ENCODE measurements at places on chromosomes 5 and 9. TPM values are rescaled to one million over a fixed set of nuclear protein-coding genes. Genes with fewer than 3 reads are reported as not detected.

GRCh38 chr9:88388886-88389605 lies 802 bp downstream of the SPIN1 start:
- DNase-seq: no peak
- peaks cover 59% of the 10 kb centered on the region for H3K4me1 ChIP-seq
- peak overlapping the region; percentile 86 for H3K4me3 ChIP-seq
- H3K27me3 ChIP-seq: no peaks in the 10 kb centered on the region

GRCh38 chr9:10873999-10874398 lies 261.2 kb upstream of the PTPRD start:
- H3K4me3 ChIP-seq: no peak overlapping the region
- H3K27ac ChIP-seq: no peak overlapping the region
- H3K4me1 ChIP-seq: peaks cover 4% of the 10 kb centered on the region

DNA sequence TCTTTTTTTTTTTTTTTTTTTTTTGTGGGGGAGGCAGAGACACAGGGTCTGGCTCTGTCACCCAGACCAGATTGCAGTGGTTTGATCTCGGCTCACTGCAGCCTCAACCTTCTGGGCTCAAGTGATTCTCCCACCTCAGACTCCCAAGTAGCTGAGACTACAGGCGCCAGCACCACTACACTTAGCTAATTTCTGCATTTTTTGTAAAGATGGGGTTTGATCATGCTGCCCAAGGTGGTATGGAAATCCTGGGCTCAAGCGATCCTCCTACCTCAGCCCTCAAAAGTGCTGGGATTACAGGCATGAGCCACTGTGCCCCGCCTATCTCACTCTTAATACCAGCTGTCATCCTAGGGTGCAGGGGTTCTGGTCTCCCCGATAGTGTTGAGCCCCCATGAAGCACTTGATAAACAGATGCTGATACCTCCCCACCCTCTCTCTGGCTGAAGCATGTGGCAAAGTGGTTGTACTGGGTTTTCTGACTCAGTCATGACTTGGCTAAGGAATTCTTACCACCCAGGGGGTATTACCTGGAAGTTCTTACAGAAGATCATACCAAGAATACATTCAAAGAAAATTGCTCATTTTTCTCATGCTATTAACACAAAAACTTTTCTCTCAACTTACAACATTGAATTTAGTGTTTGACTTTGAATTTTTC lies 110.2 kb upstream of the DAPK1 start:
- H3K27ac ChIP-seq: no peak overlapping the region
- H3K4me3 ChIP-seq: no peak overlapping the region
- peaks cover 67% of the 10 kb centered on the region for H3K4me1 ChIP-seq
- H3K36me3 ChIP-seq: no peaks in the 10 kb centered on the region

DNA sequence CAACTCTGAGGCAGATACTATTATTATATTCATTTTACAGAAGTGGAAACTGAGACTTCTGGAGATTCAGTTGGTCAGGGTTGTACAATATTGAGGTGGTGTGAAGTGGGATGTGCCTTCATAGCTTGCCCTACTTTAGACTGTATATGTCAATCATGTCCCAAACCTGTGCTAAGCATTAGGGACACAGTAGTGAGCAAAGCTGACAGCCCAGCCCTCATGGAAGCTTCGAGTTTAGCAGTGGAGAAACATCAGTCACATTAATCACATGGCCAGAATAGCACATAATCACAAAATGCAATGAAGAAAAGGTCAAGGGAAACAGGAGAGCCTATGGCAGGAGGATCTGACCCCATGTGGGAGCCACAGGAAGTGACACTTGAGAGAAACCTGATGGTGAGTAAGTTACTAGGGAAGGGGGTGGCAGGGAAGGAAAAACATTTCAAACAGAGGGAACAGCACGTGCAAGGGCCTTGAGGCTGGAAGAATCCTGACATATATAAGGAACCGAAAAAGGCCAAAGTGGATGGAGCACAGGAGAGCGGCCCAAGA lies 20.5 kb upstream of the RALGPS1 start:
- no peaks in the 10 kb centered on the region for H3K27me3 ChIP-seq
- no peak overlapping the region for H3K27ac ChIP-seq
- peaks cover 1% of the 10 kb centered on the region for H3K36me3 ChIP-seq
- DNase-seq: no peak
- H3K4me1 ChIP-seq: no peaks in the 10 kb centered on the region

- DNase-seq: no peak
- no peaks in the 10 kb centered on the region for H3K4me1 ChIP-seq
- H3K27me3 ChIP-seq: no peaks in the 10 kb centered on the region
Measured at GRCh38 chr5:149902177-149902576, 42.4 kb downstream of the PDE6A start.

- H3K4me3 ChIP-seq: no peak overlapping the region
- H3K36me3 ChIP-seq: peaks cover 10% of the 10 kb centered on the region
- H3K27ac ChIP-seq: no peak overlapping the region
- no peak for DNase-seq
Measured at GRCh38 chr5:32803656-32804055, 92.5 kb downstream of the NPR3 start.

DNA sequence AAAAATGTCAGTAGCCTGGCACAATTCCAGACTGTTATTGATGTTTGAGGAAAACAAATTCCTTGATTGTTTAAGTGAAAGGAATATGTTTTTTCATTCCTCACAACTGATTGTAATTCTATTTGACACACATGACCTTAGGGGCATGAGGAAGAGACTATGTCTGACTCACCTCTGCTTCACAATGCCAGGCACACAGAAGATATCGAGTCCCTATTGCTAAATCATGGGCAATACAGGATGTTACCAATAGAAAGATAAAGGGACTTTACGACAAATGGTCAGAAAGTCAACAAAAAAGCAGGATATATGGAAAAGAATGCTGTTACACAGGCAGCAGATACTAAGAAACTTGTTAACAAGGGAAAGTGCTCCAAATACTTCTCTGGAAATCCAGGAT lies 1903.5 kb downstream of the EFNA5 start:
- H3K27me3 ChIP-seq: no peaks in the 10 kb centered on the region
- no peak for DNase-seq
- no peaks in the 10 kb centered on the region for H3K4me1 ChIP-seq
- H3K4me3 ChIP-seq: no peak overlapping the region

DNA sequence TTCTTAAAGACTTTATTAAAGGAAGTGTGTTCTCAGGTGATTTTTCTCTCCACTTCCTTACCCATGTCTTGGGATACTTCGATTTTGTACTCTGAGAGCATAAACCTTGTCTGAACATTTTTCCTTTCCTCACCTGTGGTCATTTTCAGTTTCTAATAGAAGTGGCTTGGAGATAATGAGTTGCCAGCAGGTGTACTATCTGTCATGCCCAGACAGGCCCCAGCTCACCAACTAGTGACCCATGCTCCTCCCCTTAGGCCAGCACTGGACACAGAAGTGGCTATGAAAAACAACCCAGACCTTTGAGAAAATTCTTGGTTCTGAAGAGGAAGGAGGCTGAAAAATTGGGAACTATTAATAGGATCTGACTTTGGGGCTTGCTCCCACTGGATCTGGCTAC lies 49.2 kb upstream of the SMIM32 start:
- DNase-seq: no peak
- H3K27ac ChIP-seq: no peak overlapping the region
- H3K4me1 ChIP-seq: no peaks in the 10 kb centered on the region
- peaks cover 75% of the 10 kb centered on the region for H3K27me3 ChIP-seq
- H3K36me3 ChIP-seq: peaks cover 1% of the 10 kb centered on the region
- H3K4me3 ChIP-seq: no peak overlapping the region

DNA sequence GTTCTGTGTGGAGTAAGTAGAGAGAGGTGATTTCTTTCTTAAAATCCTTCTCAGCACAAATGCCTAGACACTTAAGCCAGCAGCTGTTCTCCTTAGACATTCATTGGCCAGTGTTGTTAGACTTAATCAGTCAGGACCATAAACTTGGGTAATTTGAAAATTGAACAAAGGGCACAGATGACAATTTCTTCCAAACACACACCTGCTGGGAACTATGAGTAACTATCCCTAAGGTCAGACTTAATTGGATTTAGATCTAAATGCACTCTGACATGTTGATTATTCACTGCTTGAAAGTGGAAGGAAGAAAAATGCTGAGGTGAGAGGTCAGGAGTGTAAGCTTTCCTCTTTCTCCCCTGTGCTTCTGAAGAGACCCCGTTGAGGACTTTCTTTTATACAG lies 1083.7 kb upstream of the DMAC1 start:
- no peak overlapping the region for H3K27ac ChIP-seq
- DNase-seq: no peak
- H3K27me3 ChIP-seq: peaks cover 7% of the 10 kb centered on the region
- H3K4me1 ChIP-seq: no peaks in the 10 kb centered on the region

- H3K27me3 ChIP-seq: no peaks in the 10 kb centered on the region
- no peaks in the 10 kb centered on the region for H3K36me3 ChIP-seq
- H3K4me1 ChIP-seq: peaks cover 29% of the 10 kb centered on the region
- no peak for DNase-seq
- no peak overlapping the region for H3K27ac ChIP-seq
Measured at GRCh38 chr5:126855266-126855665, 78.3 kb downstream of the LMNB1 start.

DNA sequence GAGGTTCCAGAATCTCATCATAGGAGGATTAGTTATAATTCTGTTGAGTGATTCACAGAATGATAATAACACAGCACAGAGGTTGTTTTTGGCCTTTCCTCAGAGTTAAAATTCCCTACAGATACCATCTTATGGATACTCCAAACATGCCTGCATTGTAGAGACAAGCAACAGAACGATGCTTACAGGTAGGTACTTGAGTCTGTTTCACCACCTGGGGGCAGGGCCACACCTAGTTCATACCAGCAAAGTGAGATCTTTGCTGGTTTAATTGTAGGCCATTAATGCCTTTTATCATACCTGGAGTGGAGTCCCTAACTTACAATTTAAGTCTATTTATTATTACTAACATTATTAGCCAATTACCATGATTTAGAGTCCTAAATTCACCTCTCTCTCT lies 416.5 kb upstream of the TLE4 start:
- no peaks in the 10 kb centered on the region for H3K27me3 ChIP-seq
- H3K27ac ChIP-seq: no peak overlapping the region
- H3K4me3 ChIP-seq: no peak overlapping the region
- no peaks in the 10 kb centered on the region for H3K4me1 ChIP-seq

DNA sequence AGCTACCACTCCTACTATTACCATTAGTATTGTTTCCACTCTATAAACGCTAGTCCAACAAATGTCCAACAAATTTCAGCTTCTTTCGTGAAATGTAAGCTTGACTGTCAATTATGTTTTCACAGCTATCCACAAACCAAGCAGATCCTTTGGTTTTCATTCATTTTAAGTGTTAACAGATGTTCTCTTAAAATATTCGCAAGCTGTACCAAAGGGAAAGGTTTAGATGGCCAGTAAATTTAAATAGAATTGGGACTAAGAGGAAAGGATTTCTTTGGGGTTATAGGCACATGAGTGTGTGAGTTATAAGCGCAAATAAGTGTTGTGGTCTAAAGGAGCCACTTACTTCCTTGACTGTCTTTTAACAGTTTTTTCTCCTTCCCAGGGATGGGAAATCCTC lies 136.8 kb upstream of the ADRA1B start:
- H3K27ac ChIP-seq: no peak overlapping the region
- no peak overlapping the region for H3K4me3 ChIP-seq
- H3K27me3 ChIP-seq: no peaks in the 10 kb centered on the region
- peaks cover 49% of the 10 kb centered on the region for H3K4me1 ChIP-seq
- DNase-seq: no peak
- H3K36me3 ChIP-seq: no peaks in the 10 kb centered on the region

DNA sequence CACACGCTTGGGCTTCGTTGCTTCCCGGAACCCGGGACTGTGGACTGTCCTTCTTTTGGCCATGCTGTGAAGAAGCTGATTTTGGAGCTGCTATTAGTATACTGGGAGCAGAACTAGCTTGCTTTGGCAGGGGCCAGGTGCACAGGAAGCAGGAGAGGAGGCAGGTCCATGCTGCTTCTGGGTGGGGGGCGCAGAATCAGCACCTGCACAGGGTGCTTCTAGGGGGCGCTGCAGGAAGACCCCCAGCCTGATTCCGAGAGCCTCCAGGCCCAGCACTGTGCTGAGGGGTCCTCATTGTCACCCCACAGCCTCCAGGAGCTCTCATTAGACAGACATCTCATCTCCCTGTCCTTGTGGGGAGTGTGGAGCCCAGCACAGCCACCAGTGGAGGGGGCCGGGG lies 252.6 kb upstream of the IRX4 start:
- no peak overlapping the region for H3K27ac ChIP-seq
- no peaks in the 10 kb centered on the region for H3K36me3 ChIP-seq
- H3K27me3 ChIP-seq: no peaks in the 10 kb centered on the region
- no peak overlapping the region for H3K4me3 ChIP-seq
- peaks cover 15% of the 10 kb centered on the region for H3K4me1 ChIP-seq
- no peak for DNase-seq

- H3K4me1 ChIP-seq: peaks cover 24% of the 10 kb centered on the region
- H3K4me3 ChIP-seq: no peak overlapping the region
- DNase-seq: no peak
- no peaks in the 10 kb centered on the region for H3K27me3 ChIP-seq
Measured at GRCh38 chr5:61053937-61054336, 108.3 kb downstream of the SMIM15 start.

GRCh38 chr5:73274881-73275663 lies 102.1 kb downstream of the TMEM174 start:
- no peak overlapping the region for H3K4me3 ChIP-seq
- no peaks in the 10 kb centered on the region for H3K36me3 ChIP-seq
- no peak overlapping the region for H3K27ac ChIP-seq

DNA sequence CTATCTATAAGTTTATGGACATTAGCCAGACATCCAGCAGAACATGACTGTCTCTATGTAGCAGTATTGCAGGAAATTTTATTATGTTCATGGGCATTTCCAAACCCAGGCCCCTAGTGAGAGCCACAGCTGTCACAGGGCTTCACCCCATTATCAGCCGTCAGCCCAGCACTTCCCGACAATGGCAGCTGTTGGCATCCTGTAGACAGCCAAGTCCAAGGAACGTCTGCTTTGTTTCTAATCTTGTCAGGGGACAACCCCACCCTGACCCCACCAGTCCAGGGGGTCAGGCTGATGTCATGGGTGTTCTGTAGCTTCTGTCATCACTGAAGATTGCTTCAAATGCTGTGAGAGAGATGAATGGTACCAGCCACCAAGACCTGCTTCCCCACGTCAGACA lies 565.3 kb upstream of the BRINP1 start:
- DNase-seq: no peak
- H3K36me3 ChIP-seq: no peaks in the 10 kb centered on the region
- H3K4me1 ChIP-seq: peaks cover 6% of the 10 kb centered on the region
- H3K27me3 ChIP-seq: peaks cover 13% of the 10 kb centered on the region
- no peak overlapping the region for H3K27ac ChIP-seq

- H3K27me3 ChIP-seq: peaks cover 4% of the 10 kb centered on the region
- H3K36me3 ChIP-seq: no peaks in the 10 kb centered on the region
Measured at GRCh38 chr5:80082281-80082680, 47.1 kb downstream of the THBS4 start.

GRCh38 chr5:74352256-74352655 lies 288.3 kb downstream of the ENC1 start:
- H3K4me1 ChIP-seq: peaks cover 6% of the 10 kb centered on the region
- peaks cover 8% of the 10 kb centered on the region for H3K36me3 ChIP-seq
- no peaks in the 10 kb centered on the region for H3K27me3 ChIP-seq

The F2RL2 gene
- total RNA-seq: 7.9 TPM

The ZFP2 gene
- total RNA-seq: 1.6 TPM

The CYSRT1 gene
- total RNA-seq: 0.44 TPM

The SH2D3C gene
- total RNA-seq: 9.4 TPM

The RNF14 gene
- 83.6 TPM for total RNA-seq

The CDKN2A gene
- total RNA-seq: 21.2 TPM

The GPX8 gene
- total RNA-seq: 198 TPM

The SLC25A48 gene
- total RNA-seq: not detected

The CCNJL gene
- 11.4 TPM for total RNA-seq

The FOXI1 gene
- total RNA-seq: not detected

The DDX4 gene
- not detected for total RNA-seq
